Skeletal muscle cell (primary cell): ENCODE measurements at places on chromosomes 3 and 15.

GRCh38 chr3:27079427-27080257 is 289.5 kb downstream of the NEK10 start:
- no peak for DNase-seq

DNA sequence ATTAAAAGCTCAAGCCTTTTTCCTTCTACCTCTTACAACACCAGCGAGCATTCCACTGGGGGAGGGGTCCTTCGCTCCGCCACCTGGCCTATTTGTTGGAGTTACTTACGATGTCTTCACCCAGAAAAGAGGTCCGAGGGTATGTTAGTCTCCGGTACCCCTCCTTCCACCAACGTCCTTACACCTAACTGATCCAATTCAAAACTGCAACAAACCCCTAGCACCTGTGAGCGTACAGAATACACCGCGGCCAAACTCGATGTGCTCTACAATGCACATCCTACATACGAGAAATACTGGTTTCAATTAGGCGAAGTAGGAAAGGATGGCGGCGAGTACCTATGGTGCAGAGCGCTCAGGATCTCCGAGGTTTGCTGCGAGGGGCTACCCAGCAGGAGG is 944 bp downstream of the SLITRK3 start:
- DNase-seq, result no peak

DNA sequence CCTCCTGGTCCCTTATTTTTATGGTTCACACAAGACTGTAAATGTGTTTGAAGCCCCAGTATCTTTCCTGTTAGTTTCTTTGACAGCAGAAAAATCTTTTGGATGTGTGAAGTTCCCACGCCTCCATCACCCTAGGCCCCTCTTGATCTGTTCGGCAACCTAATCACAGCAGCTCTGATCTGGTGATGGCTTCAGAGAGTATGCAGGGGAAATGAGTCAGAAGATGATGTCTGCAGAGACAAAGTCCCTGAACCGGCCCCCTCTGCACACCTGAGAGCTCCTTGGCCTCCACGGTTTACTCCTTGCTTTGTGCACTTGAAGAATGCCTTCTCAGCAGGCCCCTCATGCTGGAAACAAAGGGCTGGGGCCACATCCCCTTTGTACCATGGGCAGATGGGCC is 63.5 kb downstream of the CLDN11 start:
- DNase-seq, result no peak

DNA sequence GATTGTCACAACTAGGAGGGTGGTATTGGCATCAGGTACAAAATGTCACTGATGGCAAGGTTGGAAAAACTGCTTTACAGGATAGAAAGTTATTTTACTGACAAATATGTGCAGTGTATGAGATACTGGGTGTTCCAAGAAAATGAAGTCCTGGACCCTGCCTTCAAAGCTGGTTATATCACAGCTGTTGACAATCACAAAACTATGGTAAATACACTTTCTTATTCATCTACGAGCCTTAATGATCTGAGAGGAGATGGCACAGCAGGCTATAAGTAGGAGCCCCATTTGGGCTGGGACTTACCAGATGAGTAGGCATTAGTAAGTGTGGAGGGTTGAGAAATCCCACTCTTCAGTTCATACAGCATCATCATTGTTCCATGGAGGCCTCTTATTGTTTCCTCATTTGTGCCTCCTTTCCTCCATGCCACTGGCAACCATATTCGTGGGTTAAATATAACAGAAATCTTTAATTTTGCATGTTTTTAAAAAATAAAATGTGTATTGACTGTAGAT is 66.9 kb downstream of the CMTM8 start:
- no peak for DNase-seq

DNA sequence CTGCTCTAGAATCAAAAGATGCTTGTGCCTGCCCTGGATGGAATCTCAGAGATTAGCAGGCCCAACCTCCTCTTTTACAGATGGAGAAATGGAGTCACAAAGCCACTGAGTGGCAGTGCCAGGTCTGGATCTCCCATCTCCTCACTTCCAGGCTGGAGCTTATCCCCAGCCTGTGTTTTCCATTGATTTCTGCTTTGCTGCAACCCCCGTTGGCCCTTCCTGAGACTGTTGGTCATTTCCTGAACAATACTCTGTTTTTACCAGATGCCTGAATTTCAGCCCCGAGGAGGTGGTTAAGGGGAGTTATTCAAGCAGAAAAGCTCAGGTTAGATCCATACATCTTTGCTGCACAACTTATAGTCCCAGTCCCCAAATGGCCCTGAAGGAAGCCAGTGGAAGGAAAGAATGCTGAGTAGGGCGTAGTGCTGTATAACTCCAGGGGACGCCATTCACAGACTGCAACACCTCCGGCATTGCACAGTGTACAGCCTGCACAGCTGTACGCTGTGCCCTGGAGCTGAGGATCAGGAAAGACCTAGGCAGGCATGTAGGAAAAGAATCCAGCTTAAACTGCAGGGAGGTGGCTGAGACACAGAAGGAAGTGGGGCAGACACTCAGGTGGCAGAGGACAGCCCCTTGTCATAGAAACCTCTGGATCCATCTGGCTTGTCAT is 77.5 kb downstream of the RPLP1 start:
- DNase-seq, result no peak

GRCh38 chr3:100209948-100210771 is 50.6 kb upstream of the TBC1D23 start:
- DNase-seq, result no peak

DNA sequence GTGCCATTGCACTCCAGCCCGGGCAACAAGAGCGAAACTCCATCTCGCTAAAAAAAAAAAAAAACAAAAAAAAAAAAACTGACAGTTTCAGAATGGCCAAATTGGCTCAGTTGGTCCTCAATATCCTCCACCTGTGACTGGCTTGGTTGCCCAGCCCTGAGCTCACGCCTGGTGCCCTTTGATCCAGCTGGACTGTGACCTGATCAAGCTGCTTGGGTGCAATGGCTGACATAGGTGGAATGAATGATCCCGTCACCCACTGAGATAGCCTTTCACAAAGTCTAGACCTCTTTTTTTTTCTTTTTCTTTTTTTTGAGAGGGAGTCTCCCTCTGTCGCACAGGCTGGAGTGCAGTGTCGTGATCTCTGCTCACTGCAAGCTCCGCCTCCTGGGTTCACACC is 254.6 kb downstream of the FOXP1 start:
- DNase-seq, result no peak

DNA sequence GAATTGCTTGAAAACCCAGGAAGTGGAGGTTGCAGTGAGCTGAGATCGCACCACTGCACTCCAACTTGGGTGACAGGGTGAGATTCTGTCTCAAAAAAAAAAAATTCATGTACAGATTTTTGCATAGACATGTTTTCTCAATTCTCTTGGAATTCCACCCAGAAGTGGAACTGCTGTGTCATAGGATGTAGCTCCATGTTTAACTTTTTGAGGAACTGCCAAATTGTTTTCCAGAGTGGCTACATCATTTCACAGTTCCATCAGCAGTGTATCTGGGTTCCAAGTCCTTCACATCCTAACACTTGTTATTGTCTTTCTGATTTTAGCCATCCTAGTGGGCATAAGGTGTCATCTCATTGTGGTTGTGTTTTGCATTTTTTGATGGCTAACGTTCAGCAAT is 9.9 kb downstream of the CAPN7 start:
- no peak for DNase-seq

GRCh38 chr3:95460274-95460673 is 1354.1 kb upstream of the EPHA6 start:
- DNase-seq, result no peak

- DNase-seq, result no peak
Measured at GRCh38 chr15:55003965-55004873, 192.5 kb downstream of the RSL24D1 start.

GRCh38 chr15:96046620-96047240 is 283.8 kb upstream of the NR2F2 start:
- DNase-seq, result peak; percentile 44

DNA sequence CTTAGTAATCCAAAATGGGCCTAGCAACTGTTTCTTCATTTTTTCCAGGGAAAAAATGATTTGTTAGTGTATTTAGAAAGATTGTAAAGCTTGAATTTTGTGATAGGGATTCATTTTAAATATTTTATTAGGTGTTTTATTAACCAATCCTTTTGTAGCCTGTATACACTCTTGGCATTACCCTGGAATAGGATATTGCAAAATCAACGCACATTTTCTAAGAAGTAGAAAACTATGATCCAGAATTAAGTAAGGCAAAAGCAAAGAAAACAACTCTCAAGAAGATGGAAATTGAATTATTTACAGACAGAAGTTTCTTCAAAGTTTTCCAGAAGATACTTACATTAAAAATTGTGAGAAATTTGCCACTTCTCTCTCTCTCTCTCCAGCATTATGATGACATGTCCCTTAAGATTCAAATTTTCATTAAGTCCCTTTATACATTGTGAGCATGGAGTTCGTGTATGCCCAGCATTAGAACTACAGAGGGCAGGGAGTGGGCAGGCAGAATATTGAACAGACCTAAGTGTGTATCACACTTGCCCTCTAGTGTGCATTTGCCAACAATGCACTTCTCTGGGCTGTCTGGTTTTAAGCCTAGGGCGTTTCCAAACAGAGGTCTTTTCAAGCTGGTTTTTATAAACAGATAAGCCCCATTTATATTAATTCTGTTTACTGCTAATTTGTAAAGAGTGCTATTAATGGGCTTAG is 28.5 kb upstream of the CMSS1 start:
- no peak for DNase-seq

- DNase-seq, result no peak
Measured at GRCh38 chr3:11203961-11204360, 49.7 kb downstream of the HRH1 start.

GRCh38 chr3:47380026-47380600 is 708 bp upstream of the PTPN23 start:
- DNase-seq, result no peak

GRCh38 chr3:116607205-116607604 is 102.4 kb upstream of the TUSC7 start:
- no peak for DNase-seq

DNA sequence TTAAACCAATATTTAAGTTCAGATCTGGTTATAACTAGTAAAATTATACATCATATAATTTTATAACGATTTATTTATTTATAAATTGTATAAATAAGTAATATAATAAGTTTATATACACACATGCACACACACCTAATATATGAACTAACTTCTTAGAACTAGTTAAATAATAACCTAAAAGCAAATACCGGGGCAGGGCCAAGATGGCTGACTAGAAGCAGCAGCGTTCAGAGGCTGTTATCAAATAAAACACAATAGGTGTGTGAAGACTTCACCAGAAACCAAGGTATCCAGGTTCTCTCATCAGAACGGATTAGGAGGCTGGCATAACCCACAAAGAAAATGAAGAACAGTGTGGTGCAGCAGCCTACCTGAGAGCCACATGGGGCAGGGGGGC is 653.6 kb upstream of the CBLB start:
- DNase-seq, result no peak

DNA sequence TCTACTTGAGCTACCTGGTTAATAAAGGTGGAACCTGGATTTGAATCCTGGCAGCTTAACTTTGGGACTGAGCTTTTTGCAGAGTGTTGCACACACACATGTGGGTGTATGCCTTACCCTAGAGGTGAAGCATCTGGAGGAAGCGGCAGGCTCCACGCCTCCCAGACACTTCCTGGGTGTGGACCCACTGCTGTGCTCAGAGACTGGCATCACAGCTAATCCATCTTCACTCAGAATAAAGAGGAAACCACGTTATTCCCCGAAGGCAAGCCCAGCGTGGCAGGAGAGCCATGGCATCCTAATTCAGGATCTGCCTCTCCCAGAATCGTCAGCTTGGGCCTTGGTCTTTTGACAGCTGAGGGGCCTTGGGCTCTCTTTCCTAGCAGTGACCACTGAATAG is 25.5 kb downstream of the CCDC13 start:
- DNase-seq, result no peak

DNA sequence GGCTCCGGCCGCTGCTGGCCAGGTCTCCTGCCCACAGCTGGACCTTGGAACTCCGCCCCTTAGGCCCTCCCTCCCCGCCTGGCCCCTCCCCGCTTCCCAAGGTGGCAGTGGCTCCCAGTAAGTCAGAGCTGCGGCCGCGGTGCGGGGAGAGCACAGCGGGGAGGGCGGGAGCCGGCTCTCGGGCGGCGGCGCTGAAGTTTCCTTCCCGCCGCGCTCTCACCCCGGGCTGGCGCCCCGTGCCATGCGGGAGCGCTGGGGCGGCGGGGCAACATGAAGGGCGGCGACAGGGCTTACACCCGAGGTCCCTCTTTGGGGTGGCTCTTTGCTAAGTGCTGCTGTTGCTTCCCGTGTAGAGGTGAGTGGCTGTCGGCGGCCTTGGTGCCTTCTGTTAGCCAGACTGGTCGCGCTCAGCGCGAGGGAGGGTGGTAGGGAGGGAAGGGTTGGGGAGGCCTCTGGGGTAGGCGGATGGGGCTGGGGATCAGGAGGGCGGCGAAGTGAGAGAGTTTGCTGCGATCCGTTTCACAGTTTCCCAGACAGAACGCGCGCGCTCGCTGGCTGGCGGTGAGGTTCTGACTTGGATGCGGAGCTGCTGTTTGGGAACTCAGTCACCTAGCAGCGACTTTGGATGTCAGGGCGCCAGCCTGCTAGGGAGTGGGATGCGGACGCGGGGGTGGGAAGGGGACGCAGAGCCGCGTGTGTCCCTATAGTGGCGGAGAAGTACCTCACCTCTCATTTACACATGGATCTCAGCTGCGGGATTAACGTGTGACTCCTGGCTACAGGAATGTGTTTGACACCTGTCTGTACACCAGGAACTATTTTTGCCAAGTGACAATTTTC is 145.5 kb upstream of the UMPS start:
- no peak for DNase-seq

DNA sequence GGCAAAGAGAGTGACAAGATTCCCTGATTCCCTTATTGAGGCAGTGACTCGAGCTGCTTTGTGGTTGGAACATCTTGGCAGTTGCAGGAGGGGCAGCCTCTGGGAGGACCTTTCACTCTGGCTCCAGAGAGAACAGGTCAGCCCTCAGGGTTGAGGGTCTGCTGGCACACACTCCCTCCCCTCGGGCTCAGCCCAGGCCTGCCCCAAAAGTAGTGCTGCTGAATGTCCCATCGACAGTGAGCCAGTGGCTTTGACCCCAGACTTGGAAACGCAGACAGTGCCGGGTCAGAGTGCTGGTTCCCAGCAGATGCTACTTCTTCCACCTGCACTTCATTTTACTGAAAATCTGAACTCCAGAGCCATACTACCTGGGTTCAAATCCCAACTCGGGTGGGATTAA is 25.6 kb upstream of the ATP2B2 start:
- DNase-seq, result no peak

- DNase-seq, result peak; percentile 7
Measured at GRCh38 chr3:131630807-131631206, 128.0 kb upstream of the MRPL3 start.

GRCh38 chr3:43736558-43737440 is 46.1 kb downstream of the ABHD5 start:
- no peak for DNase-seq

- no peak for DNase-seq
Measured at GRCh38 chr3:138099417-138099816, 16.0 kb downstream of the DZIP1L start.

GRCh38 chr15:95013381-95013780 is 782.0 kb downstream of the MCTP2 start:
- no peak for DNase-seq

- DNase-seq, result no peak
Measured at GRCh38 chr3:112115161-112115739, 17.8 kb downstream of the GCSAM start.
